ENCODE measurements at places on chromosomes 6 and 20. TPM values are rescaled to one million over a fixed set of nuclear protein-coding genes. Genes with fewer than 3 reads are reported as not detected.

DNA sequence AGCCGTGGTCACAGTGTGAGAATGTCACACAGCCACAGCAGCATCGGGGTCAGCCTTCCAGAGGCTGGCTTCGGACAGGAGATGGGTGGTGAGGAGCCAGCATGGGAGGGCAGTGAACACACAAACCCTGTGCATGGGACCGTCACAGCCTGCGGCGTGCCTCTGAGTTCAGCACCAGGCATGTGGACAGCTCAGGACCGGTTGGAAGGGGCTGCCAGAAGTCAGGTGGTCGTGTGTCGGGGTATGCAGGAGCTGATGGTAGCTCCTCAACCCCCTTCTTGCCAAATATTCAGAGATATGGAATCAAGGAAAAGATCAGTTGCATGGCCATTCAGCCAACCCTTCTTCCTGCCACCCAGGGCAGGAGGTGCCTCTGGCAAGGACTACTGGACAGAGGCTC lies 28.2 kb downstream of the MYT1 start:
- DNase-seq = no peak
- H3K36me3 ChIP-seq = no peaks in the 10 kb centered on the region
- no peak overlapping the region for H3K27ac ChIP-seq
- no peak overlapping the region for H3K4me3 ChIP-seq
- H3K27me3 ChIP-seq = peaks cover 9% of the 10 kb centered on the region

DNA sequence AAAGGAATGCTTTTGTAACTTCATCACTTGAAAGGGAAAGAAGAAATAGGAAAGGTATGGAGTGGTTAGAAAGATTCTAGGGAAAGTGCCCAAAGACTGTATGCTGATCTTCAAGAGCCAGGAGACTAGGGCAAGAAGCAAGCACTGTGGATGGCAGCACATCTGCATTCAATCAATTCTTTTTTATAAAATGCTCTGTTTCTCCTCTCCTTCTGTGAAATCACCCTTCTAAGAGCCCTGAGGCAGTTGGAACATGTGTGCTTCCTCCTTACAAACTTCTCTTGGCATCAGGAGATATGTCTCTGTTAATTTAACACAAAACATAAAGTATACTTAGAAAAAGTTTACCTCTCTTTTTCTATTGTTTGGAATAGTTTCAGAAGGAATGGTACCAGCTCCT lies 1162.2 kb upstream of the GJE1 start:
- H3K27ac ChIP-seq = no peak overlapping the region
- no peaks in the 10 kb centered on the region for H3K36me3 ChIP-seq
- H3K27me3 ChIP-seq = no peaks in the 10 kb centered on the region
- DNase-seq = no peak
- H3K4me3 ChIP-seq = no peak overlapping the region
- no peaks in the 10 kb centered on the region for H3K4me1 ChIP-seq

GRCh38 chr6:16973051-16973450 lies 128.8 kb upstream of the STMND1 start:
- H3K4me1 ChIP-seq = peaks cover 3% of the 10 kb centered on the region
- peaks cover 63% of the 10 kb centered on the region for H3K27me3 ChIP-seq
- no peak overlapping the region for H3K27ac ChIP-seq
- no peak for DNase-seq
- no peaks in the 10 kb centered on the region for H3K36me3 ChIP-seq
- H3K4me3 ChIP-seq = no peak overlapping the region

DNA sequence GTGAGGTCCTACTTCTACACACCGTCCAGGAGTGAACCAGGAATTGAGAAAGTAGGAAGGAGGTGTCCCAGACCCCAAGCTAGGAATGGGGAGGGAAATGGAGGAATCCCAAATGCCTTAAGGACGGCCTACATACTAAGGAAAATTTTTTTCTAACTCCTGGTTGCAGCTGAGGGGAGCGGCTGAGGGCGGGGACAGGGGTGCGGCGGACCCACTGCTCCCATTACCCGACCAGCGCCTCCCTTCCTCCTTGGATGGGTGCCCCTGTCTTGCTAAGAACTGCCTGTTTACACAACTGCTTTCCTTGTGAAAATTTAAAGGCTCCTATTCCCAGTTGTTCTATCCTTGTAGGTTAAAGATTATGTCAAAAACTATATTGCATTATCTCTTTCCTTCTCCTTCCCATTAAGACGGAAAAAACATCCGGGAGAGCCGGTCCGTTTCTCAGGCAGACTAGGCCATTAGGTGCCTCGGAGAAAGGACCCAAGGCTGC lies 699 bp upstream of the HSPA1B start:
- peaks cover 6% of the 10 kb centered on the region for H3K36me3 ChIP-seq
- H3K27me3 ChIP-seq = peaks cover 28% of the 10 kb centered on the region
- peak overlapping the region; percentile 80 for H3K4me3 ChIP-seq
- no peak for DNase-seq

GRCh38 chr6:1586256-1586655 lies 23.5 kb upstream of the FOXC1 start:
- H3K27ac ChIP-seq = no peak overlapping the region
- H3K4me1 ChIP-seq = no peaks in the 10 kb centered on the region
- no peak for DNase-seq

DNA sequence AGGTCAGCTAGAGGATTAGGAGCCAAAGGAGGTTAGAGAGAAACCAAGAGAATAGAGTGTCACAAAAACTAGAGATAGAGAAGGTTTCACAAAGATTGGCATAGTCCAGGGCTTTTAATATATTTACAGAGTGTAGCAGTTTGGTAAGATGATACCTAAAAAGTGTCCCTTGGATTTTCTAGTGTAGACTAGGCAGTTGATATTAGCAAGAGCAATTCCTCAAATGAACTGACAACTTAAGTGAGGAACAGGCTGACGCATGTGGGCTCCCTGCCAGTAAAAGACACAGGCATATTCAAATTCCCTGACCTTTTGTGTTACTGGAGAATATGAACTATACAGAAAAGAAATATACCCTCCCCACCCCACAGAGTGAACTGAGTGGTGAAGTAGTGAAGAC lies 40.1 kb downstream of the VTA1 start:
- no peak overlapping the region for H3K4me3 ChIP-seq
- no peak overlapping the region for H3K27ac ChIP-seq
- no peak for DNase-seq
- peaks cover 17% of the 10 kb centered on the region for H3K36me3 ChIP-seq

DNA sequence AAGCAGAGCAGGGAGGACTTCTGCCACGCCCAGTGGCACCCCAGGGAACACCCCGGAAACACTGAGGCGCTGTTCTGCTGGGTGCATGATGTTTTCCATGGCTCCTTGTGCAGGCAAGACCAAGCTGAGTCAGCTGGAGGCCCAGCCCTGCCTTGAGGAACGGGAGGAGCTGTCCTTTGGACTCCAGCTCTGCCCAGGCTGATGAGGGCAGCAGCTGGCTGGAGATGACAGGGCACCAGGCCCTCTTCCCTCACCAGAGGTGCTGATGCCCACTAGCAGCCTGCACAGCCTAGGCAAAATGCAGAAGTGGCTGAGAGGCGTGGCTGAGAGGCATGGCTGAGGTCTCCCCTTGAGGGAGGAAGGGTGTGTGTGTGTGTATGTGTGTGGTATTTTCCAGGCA lies 2.4 kb downstream of the C6orf132 start:
- H3K4me3 ChIP-seq = no peak overlapping the region
- peaks cover 11% of the 10 kb centered on the region for H3K4me1 ChIP-seq
- peaks cover 33% of the 10 kb centered on the region for H3K27me3 ChIP-seq

Gene STMND1
- total RNA-seq = not detected

DNA sequence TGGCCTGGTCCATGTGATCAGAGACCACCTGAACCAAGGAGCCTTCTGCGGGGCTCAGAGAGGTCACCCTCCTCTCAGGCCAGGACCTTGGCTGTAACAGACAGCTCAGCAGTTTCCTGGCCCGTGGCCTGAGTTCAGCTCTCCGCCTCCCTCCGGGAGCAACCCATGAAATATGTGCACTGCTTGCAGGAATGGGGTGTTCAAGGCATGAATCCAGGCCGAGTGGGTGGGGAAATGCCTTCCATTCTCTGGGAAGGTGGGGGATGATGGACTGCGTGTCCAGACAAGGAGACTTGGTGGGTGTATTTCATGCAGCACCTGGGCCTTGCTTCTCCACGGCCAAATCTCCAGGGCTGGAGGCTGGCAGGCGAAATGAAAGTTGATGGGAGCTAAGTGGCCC lies 46.0 kb downstream of the SIRPA start:
- H3K4me1 ChIP-seq = no peaks in the 10 kb centered on the region
- no peak for DNase-seq
- no peaks in the 10 kb centered on the region for H3K36me3 ChIP-seq
- H3K4me3 ChIP-seq = no peak overlapping the region

GRCh38 chr20:20740541-20740940 lies 28.1 kb upstream of the RALGAPA2 start:
- peaks cover 4% of the 10 kb centered on the region for H3K27me3 ChIP-seq
- peaks cover 11% of the 10 kb centered on the region for H3K4me1 ChIP-seq
- no peak overlapping the region for H3K4me3 ChIP-seq
- no peak for DNase-seq
- H3K27ac ChIP-seq = no peak overlapping the region
- no peaks in the 10 kb centered on the region for H3K36me3 ChIP-seq

Gene SLC35B3
- total RNA-seq = 10.1 TPM
